ENCODE measurements at places on chromosomes 5 and 9. TPM values are rescaled to one million over a fixed set of nuclear protein-coding genes. Genes with fewer than 3 reads are reported as not detected.

The CDHR2 gene
- 2.4 TPM for total RNA-seq

The COL23A1 gene
- total RNA-seq: not detected

The CCL21 gene
- total RNA-seq: not detected

The PCDHGA5 gene
- not detected for total RNA-seq

The HAVCR1 gene
- total RNA-seq: 1.4 TPM

The IL9 gene
- total RNA-seq: not detected

The HTR1A gene
- not detected for total RNA-seq

The SMIM23 gene
- not detected for total RNA-seq

The MEGF10 gene
- total RNA-seq: not detected

Data from T-helper 17 cell (primary cell).